ENCODE measurements at places on chromosomes 12 and 14. TPM values are rescaled to one million over a fixed set of nuclear protein-coding genes. Genes with fewer than 3 reads are reported as not detected.

GRCh38 chr12:96719660-96720362 is 187.2 kb upstream of the NEDD1 start:
- peak; percentile 63 for DNase-seq

The DACT1 gene
- polyA plus RNA-seq: 32.7 TPM

The DNAI7 gene
- 3.2 TPM for polyA plus RNA-seq

DNA sequence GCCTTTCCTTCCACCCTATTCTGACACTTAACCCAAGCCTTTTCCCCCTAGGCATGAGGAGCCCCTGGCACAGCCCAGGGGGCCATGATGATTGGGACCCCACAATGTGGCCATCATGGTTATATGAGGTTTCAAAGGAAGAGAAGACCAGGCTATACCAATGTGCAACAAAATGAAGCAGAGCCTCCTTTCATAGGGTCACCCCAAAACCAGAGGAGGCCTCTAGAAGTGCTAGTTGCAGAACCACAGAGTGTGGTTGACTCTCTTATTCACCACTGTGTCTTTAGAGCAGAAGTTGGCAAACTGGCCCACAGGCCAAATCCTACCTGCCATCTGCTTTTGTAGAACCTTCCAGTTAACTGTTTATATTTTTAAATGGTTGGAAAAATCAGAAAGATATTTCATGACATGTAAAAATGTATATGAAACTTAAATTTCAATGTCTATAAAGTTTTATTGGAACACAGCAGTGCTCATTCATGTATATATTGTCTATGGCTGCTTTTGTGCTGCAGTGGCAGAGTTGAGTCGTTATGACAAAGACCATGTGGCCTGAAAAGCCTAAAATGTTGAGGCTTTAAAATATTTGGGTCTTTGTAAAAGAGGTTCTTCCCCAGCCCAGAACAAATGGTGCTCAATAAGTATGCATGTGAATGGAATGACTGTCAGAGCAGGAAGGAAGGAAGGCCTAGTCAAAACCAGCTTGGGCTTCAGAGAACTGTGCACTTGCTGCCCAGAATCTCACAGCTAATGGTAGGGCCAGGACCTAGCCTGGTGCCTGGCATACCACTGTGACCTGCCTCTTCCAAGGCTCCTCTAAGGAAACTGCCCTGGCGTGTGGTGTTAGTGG is 49.2 kb downstream of the SUSD6 start:
- no peak for DNase-seq

DNA sequence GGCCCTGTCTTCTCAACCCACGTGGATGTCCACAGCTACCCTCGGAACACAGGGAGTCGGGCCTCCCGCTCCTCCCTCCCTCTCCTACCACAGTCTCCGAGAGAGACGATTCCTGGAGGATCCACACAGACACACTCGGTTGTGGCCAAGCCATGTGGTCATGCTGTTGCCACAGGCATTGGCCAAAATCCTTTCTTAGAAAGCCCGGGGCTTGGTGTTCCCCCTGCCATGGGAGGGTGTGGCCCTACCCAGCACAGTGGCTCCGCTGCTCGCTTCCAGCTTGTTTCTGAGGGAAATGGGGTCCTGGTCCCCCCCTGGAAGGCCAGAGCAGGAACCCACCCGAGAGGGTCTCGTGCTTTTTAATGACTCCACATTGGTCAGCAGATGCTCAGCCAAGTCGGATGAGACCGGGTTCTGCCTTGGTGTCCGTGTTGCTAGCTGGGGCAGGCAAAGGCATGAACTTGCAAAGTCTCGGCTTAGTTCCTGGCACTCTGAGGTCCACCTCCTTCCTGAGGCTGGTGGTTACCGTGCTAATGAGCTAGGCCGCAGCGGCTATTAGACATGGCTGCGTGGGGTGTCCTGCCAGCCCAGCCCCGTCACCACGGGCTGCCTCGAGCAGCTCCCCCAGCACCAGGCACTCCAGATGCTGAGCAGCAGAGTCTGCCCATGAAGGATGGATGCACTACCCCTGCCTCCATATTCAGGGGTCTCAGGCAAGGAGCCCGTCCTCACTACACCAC is 46.8 kb upstream of the MEG3 start:
- DNase-seq: no peak

DNA sequence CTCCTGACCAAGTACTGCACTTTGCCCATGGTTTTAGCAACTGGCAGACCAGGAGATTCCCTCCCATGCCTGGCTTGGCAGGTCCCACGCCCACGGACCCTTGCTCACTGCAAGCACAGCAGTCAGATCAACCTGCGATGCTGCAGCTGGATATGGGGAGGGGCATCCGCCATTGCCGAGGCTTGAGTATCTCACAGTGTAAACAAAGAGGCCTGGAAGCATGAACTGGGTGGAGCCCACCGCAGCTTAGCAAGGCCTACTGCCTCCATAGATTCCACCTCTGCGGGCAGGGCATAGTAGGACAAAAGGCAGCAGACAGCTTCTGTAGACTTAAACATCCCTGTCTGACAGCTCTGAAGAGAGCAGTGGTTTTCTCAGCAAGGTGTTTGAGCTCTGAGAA is 479.8 kb downstream of the FUT8 start:
- no peak for DNase-seq

The BDKRB1 gene
- 0.46 TPM for polyA plus RNA-seq

- DNase-seq: no peak
Measured at GRCh38 chr12:57385586-57385985, 45.3 kb downstream of the R3HDM2 start.

The CNTN1 gene
- 53.1 TPM for polyA plus RNA-seq

- DNase-seq: no peak
Measured at GRCh38 chr14:63383776-63384367, 65.1 kb upstream of the GPHB5 start.

GRCh38 chr12:98737322-98737712 is 92.2 kb downstream of the APAF1 start:
- DNase-seq: no peak

- peak; percentile 60 for DNase-seq
Measured at GRCh38 chr14:51095854-51096823, 1.2 kb upstream of the TRIM9 start.
